ENCODE measurements at places on chromosomes 6 and 20.

DNA sequence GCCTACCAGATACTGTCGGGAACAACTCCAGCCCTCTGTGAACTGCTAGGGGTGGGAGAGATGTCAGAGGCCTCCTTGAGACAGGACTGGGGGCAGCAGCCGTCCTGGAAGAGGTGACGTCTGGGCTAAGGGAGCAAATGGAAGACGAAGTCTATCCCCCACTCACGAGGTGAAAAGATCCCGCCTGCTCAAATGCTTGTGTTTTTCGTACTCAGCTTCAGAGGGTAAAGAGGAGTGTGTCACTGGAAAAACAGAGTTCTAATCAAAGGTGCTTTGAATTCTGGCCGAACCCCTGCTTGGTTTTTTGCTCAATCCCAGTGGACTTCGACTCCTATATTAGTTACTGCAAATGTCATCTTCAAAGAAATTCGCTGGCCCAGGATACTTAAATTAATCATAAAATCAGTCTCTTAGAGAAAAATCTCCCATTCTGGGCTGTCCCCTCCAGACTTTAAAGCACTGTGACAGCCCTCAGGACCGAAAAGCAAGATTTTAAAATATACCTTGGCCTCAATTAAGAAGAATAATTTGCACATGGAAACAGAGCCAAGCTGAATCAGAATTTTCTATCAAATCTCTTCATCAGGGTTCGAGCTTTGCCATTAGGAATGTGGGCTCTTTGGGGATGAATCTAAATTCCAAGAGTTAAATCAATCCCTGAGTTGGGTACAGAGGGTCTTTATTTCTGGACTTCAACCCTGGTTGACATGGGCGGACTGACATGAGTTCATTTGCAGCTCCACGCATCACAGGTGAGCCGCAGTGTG is 61.8 kb upstream of the AFDN start:
- no peak for DNase-seq

DNA sequence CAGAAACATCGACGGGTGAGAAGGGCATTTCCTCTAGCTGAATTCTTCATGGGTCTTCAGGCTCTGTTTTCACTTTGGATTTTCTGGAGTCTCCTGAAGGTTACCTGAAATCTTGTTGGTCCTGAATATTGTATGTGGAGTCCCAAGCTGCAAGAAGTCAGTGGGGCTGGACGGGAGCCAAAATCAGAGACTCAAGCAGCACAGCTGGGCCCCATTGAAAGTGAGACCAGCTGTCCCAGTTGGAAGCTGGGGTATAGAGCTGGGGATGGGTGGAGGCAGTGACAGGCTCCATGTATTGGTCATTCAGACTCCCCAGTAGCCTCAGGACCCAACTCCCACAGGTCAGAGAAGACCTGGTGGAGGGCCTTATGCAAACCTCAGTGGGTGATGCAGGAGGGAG is 111.3 kb upstream of the MLN start:
- DNase-seq, result no peak

- no peak for DNase-seq
Measured at GRCh38 chr6:4352731-4353130, 217.4 kb upstream of the ECI2 start.

- no peak for DNase-seq
Measured at GRCh38 chr6:151001387-151002056, 136.0 kb downstream of the MTHFD1L start.

DNA sequence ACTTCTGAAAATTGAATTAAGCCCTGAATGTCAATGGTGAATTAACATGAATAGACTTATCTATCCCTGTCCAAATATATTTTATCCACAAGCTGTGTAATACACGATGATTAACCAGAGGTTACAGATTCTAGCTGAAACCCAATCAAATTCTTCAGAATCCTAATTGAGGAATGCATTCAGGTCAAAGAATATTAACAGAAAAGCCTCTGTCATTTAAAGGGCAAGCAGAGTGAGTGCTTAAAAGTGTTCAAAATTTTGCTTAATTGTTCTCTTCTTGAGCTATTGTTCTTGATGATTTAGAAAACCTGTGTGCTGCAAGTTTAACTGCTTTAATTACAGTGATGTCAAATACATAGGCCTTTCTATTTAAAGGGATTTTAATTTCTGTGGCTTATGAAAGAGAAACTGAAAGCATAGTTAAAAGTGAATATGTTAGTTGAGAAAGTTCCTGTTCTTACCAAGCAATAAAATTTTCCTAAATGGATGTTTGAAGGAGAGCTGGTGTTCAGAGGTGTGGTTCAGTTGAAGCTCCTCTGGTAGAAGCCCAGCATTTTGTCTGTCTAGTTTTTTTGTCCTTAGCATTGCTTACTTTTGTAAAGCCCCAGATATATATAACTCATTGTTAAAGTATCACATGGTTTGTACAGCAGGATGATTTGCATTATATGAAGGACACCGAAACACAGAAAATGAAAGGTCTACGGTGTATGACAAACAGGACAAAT is 466.3 kb upstream of the PLCB4 start:
- peak; percentile 9 for DNase-seq

GRCh38 chr20:46928580-46929132 is 34.0 kb downstream of the EYA2 start:
- DNase-seq, result no peak

DNA sequence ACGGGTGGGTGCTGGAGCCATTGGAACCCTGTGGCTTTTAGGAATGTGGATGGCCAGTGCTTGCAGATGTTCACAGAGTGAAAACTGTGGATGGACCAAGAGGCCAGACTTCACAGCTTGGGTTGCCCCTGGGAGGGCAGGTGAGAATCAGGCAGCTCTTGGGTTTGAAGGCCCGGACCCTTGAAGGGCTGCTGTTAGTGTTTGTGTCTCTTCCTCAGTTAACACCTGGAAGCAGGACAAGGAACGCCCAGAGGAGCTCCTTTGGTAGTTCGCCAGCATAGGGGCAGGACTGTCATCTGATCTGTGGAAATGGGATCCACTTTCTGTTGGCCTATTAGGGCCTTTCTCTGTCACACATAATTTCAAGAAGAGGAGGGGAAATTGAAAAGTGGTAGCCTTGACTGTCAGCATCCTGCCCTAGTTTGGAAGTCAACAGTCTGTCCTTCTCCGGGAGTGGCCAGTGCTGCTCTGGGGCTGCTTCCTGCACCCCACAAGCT is 43.6 kb downstream of the RIOK1 start:
- no peak for DNase-seq

GRCh38 chr6:64838726-64839125 is 868.3 kb downstream of the EYS start:
- DNase-seq, result no peak

DNA sequence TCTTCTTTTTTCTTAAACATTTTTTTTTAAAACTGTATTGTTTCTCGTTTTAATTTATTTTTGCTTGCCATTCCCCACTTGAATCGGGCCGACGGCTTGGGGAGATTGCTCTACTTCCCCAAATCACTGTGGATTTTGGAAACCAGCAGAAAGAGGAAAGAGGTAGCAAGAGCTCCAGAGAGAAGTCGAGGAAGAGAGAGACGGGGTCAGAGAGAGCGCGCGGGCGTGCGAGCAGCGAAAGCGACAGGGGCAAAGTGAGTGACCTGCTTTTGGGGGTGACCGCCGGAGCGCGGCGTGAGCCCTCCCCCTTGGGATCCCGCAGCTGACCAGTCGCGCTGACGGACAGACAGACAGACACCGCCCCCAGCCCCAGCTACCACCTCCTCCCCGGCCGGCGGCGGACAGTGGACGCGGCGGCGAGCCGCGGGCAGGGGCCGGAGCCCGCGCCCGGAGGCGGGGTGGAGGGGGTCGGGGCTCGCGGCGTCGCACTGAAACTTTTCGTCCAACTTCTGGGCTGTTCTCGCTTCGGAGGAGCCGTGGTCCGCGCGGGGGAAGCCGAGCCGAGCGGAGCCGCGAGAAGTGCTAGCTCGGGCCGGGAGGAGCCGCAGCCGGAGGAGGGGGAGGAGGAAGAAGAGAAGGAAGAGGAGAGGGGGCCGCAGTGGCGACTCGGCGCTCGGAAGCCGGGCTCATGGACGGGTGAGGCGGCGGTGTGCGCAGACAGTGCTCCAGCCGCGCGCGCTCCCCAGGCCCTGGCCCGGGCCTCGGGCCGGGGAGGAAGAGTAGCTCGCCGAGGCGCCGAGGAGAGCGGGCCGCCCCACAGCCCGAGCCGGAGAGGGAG is 580 bp downstream of the VEGFA start:
- DNase-seq, result peak; percentile 87

- DNase-seq, result no peak
Measured at GRCh38 chr6:40302856-40303454, 284.2 kb downstream of the LRFN2 start.

- peak; percentile 70 for DNase-seq
Measured at GRCh38 chr6:35327349-35328027, 14.9 kb upstream of the PPARD start.

DNA sequence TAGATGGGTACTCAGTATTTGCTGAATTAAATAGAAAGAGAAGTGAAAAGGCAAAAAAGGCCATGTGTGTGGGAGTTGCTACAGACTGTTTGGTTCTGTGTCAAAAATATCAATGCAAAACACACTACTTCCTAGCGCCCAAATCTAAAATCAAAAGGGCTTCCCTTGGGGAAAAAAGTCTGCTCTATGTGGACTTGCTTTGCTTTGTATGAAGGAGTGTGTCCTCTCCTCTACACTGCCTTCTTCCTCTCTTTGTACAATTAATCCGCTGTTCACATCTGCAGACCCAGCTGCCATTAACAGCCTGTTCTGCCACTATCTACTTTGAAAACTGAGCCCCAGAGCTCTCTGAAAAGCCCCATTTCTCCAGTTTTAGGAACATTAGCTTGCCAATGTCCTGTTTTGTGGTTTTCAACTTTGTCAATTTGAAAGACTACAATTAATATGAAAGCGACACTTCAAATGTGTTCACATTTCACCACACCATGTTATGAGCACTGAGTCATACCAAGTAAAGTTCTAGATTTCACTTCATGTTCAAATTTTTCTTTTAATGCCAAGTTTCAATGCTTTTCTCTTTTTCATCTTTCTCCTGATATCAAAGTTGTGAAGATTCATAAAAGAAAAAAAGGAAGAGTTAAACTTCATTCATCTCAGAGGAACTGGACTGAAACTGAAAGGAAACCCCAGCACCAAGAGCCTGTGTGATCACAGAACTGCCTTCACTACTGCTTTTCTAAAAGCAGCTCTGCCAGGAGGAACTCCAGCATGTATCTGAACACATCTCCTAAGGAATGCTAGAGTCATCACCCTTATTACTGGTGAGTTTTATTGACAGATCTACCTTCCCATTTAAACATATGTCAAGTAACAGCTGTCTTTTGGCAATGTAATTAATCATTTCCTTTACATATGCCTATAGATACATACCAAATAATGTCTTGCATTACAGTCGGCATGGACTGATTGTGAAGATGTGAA is 102.6 kb downstream of the KIF13A start:
- no peak for DNase-seq

DNA sequence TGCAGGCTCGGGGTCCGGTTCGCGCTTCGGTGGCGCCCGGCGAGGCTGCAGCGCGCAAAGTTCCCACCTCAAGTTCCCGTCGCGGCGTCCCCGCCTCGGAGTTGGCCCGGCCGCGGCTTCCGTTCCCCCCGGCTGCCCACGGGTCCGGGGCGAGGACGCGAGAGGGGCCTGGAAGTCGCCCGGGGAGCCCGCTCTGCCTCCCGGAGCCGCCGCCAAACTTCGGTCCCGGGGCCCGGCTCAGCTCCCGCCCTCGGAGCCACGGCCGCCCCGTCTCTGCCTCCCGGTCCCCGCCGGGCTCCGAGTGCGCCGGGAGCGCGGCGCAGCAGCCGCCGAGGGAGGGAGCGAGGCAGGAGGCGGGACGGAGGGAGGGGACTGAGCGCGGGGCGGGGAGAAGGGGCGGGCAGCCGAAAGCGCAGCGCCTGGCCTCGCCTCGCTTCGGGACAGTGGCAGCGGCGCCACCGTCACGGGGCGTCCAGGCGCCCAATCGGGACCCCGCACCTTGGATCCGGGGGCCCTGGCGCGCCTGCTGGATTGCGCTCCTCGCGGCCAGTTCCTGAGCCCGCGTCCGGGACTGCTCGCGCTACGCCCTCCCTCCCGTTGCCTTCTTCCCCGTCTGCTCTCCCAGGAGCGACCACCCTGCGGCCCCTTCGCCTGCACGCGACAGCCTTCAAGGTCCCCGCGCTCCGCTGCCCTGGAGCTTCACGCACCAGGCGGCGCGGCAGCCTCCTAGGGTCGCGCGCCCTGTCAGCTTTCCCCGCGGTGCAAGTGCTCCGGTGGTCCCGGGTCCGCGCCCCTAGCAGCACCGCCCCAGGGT is at the start of gene KCNG1:
KCNG1 (minus strand) TSS at position 305 of the 814 bp plus-strand sequence. CDS start 12,769 bp downstream, outside the sequence.
- DNase-seq, result peak; percentile 91

DNA sequence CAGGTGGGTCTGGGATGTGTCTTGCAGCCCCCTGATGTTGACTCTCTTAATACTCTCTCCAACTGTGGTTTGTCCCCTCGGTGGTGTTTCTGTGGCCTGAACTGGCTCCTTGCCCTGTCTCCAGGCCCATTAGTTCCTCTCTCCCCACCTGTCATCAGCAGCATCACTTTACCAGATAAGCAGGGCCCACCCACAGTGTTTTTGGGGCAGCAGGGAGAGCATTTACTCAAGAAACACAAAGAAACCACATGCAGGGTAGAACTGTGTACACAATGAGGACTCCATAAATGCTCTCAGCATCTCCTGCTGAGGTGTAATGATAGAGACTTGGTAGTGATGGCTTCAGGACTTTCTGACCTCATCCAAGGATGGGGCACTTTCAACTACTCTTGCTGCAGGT is 20.2 kb upstream of the MRPS18A start:
- DNase-seq, result no peak

- DNase-seq, result no peak
Measured at GRCh38 chr6:110181131-110182030, 1.2 kb downstream of the CDC40 start.

DNA sequence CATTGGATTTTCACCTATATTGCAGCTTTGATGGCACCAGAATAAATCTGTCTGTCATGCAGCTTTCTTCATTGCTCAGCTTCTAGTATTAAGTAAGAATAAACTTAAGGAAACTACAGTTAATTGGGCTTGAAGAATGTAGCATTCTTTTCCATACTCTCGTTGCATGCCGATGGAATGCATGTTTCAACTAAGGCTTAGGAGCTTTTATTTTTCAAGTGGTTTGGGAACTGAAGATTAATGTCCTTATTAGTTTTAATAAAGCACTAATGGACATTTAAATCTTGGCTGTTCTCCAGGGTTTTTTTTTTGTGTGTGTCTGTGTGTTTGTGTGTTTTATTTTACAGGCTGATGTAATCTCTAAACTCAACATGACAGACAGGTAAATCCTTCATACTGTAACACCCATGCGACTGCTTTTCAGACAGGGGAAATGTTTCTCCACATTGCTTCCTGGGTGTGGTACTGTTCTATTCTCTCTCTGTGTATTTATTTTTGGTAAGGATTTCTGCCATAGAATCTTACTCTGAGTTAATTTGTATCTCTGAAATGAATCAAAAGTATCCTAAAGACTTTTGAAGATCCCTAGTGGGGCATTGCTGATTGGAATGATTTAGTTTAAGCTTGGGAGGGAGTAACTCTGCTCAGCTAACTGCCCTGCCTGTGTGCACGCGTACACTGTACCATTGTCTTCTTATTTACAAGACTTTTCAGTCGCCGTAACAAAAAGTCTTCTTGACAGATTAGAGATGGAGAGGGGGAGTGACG is 38.0 kb downstream of the SLC9A8 start:
- no peak for DNase-seq
